GOT3 (cell line): ENCODE measurements at places on chromosomes 2 and 18.

GRCh38 chr2:207873794-207874193, 104.1 kb upstream of the FZD5 start:
- DNase-seq: no peak

GRCh38 chr18:47720741-47721140, 209.7 kb downstream of the SMAD2 start:
- no peak for DNase-seq

DNA sequence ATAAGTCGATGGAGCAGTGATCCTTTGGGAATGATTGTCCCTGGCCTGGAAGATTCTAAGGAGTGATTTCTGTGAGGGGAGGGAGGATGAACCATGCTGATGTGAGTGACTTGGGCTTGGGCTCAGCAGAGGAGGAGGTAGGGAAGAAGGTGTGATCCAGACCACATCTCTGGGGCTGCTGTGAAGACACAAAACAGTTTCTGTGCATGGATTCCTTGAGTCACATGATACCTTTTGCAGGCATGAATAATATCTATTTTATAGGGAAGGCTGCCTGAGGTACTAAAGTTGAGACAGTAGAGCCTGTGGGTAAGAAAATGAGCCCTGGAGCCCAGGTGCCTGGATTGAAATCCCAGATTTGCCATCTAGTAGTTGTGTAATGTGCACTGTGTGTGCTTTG, 29.8 kb downstream of the SLC1A4 start:
- no peak for DNase-seq

- DNase-seq: no peak
Observed at GRCh38 chr2:7196883-7197282, 279.7 kb downstream of the RNF144A start.

- DNase-seq: no peak
Observed at GRCh38 chr2:1147873-1148612, 197.4 kb downstream of the SNTG2 start.

DNA sequence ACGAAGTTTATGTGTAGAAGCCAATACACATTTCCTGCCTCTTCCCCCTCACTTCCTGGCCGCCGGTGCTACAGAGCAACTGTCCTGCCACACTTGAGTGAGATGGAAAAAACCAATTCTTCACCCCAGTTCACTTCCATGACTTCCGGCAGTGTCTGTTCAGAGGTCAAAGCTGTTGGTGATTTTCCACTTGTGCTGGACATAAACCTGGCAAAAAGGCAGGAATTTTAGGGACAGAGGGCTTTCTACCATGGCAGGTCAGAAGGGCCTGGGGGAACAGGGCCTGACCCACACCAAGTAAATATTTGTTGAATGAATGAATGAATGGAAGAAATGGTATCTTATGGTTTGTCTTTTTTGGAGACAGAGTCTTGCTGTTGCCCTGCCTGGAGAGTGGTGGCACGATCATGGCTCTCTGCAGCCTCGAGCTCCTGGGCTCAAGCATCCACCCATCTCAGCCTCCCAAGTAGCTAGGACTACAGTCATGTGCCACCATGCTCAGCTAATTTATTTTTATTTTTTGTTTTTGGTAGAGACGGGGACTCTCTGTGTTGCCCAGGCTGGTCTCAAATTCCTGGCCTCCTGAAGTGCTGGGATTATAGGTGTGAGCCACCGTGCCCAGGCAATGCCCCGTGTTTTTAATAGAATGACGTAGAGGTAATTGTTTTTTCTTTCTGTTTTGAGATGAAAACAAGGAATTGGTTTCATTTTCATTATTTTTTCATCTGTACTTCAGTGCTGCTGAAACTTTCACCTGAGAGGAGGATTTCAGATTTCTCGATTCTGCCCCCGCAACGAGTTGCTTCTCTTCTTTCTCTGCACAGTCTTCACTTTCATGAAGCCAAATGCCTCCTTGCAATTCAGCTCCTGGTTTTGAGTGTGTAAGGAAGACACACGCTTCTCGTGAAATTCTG, 48.0 kb upstream of the LPIN2 start:
- DNase-seq: no peak
